ENCODE measurements at places on chromosomes 6 and 20.
A peak's percentile ranks its signal among the peaks of the same experiment; 100 is the strongest.

- DNase-seq, result no peak
These were observed 2.1 kb upstream of the ZBTB12 start for GRCh38 chr6:31903957-31904356.

GRCh38 chr20:44068316-44069201 is 118.4 kb downstream of the JPH2 start:
- DNase-seq, result no peak

DNA sequence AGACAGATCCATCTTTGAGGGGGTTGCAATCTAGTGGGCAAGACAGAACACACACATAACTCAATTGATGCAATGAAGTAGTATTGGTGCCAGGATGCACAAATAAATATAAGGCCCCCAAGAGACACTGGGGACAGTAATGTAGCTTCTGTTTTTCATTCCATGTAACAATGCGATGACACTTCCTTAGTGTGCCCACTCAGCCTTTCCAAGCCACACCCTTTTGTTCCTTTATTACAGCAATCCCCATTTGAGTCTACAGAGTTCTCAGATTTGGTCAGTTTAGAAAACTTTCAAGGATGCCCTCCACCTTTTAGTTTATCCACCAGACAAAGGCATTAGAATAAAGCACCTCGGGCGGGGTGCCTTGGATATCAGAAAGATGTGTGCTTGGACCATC is 15.5 kb downstream of the TGM3 start:
- DNase-seq, result no peak

- DNase-seq, result no peak
These were observed 39.5 kb downstream of the SPDEF start for GRCh38 chr6:34516391-34517324.

- peak; percentile 61 for DNase-seq
These were observed 83.5 kb upstream of the SPTLC3 start for GRCh38 chr20:12925210-12925755.

- DNase-seq, result peak; percentile 24
These were observed 76.5 kb downstream of the GJA10 start for GRCh38 chr6:89970609-89971337.

Data from fibroblast of skin of left biceps (primary cell).